ENCODE measurements at places on chromosomes 12 and 14.
A peak's percentile ranks its signal among the peaks of the same experiment; 100 is the strongest.

GRCh38 chr12:94284046-94284445, 135.7 kb downstream of the PLXNC1 start:
- no peak for DNase-seq

GRCh38 chr14:92615451-92615850, 101.9 kb downstream of the RIN3 start:
- DNase-seq: no peak

DNA sequence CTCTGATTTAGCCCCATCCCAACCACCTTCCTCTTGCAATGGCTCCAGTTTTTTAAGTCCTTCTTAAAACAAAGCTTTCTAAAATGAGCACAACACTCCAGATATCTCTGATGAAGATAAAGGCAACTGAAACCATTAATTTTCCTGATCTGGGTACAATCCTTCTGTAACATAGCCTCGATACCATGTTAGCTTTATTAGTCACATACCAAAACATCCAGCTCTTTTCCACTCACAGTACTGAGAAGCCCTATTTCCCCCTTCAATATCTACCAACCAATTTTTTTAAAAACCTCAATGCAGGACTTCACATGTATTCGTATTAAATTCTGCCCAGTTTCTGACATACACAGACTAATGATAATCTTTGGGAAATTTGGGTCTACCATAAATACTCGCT, 105.9 kb downstream of the MED13L start:
- DNase-seq: no peak

- no peak for DNase-seq
These were observed 104.8 kb downstream of the KIF26A start for GRCh38 chr14:104243200-104243599.

- DNase-seq: no peak
These were observed 55.4 kb downstream of the SLCO1B3 start for GRCh38 chr12:20865873-20866272.

DNA sequence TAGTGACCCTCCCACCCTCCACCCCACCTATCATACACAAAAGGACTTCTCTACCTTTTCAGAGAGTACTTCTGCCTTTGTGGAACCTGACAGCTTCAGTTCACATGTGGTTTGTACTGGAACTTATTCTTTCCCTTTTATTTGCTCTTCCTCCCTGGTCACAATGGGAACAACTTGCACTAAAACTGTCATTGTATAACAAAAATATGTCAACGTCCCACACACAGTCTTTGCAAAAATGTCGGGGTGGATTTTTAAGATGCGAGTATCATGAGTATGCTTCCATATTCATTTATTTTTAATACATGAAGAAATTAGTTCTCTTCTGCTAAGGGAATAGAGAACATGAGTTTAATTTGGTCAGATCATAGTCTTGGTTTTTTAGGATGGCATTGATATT, 45.6 kb upstream of the NELL2 start:
- no peak for DNase-seq

GRCh38 chr12:27284751-27285150, 40.7 kb downstream of the STK38L start:
- DNase-seq: no peak

GRCh38 chr14:20383636-20384035, 29.7 kb downstream of the TEP1 start:
- DNase-seq: no peak

GRCh38 chr12:122215771-122216170, 10.1 kb downstream of the DIABLO start:
- DNase-seq: no peak

DNA sequence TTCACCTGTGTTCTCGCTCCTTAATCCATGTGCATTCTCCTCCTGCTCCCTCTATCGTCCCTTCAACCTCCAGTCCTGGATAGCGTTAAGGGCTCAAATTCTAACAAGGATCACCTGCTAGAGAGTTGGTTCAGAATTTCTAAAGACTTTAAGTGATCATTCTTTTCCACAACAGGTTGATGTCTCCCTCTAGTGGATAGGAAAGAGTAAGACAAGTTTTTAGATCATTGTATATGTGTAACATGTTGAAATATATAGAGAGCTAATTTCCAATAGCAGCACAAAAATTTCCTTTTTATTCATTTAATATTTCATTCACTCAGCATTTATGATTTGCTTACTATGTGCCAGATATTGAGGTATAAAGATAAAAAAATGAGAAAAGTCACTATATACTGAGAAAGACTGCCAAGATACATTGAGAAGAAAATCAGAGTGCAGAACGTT, 9.3 kb upstream of the ESR2 start:
- DNase-seq: peak; percentile 42

DNA sequence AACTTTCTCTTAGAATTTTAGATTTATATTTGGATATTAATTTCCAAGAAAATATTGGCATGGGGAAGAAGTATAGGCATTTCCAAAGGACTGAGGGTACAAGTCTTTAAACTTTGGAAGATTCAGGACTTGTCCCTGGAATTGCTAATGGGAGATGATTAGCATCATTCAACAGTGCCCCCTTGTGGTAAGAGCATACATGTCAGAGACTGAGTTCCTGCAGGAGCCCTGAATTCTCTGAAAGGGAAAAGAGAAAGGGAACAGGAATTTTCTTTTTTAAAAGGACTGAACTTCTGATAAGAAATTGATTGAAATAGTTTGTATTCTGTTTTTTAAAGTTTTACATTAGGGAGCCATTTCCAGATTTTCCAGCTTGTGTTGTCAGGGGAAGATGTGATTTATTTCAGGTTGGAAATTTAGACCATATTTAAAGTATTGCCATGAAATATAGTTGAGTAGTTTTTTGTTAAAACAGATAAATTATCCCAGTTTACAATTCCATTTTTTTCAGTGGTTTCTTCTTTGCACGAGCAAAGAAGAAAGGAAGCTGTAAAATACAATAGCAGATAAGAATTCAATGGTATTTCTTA, 44.0 kb upstream of the REP15 start:
- DNase-seq: peak; percentile 58

DNA sequence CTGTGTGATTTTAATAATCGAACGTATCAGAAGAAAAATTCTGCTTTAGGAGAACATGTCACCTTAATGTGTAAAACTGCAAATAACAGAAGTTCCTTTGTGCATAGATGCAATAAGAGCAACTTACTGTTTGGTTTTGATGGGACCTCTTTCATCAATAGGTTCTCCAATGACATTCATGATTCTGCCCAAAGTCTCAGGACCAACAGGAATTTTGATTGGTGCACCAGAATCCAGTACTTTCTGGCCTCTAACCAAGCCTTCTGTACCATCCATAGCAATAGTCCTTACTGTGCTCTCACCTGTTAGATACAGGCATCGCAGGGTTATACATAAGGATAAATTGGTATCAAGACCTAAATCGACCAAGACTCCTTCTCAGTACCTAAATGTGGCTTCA, 1.1 kb downstream of the ATP5F1B start:
- DNase-seq: no peak

- DNase-seq: no peak
These were observed 97.9 kb downstream of the SOX5 start for GRCh38 chr12:23851602-23852001.

DNA sequence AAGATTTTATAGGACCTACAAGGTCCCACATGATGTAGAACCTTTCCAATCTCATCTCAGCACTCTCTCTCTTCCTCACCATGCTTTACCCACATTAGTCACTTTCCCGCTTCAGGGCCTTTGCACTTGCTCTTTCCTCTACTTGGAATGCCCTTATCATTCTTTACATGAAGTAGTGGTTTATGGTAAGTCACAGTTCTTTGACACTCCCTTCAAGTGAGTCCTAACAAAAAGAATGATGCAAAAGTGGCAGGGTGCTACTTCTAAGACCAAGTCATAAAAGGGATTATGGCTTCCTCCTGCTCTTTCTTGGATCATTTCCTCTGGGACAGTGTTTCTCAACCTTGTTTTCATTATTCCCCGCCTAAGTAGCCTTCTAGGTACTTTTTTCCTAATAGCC, 13.1 kb downstream of the TMBIM4 start:
- DNase-seq: no peak

DNA sequence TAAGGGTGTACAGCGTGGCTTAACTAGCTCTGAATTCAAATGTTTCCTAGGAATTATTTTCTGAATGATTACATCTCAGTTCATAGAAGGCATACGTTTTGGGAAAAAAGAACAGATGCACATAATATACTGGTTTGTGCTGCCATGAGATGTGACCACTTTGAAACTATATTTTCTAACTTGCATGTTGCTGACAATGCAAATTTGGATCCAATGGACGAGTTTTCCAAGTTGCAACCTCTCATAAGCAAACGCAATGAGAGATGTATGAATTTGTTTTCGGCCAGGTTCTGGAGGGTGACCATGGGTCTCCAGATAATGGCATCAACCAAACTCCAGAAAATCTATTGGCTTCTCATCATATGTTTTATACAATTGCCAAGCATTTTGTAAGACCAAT, 1445.4 kb downstream of the AACS start:
- no peak for DNase-seq

GRCh38 chr12:120078868-120079267, 37.7 kb downstream of the RAB35 start:
- DNase-seq: no peak

- DNase-seq: no peak
These were observed 34.5 kb downstream of the ERO1A start for GRCh38 chr14:52660832-52661231.

- DNase-seq: no peak
These were observed 262.4 kb downstream of the ZFP36L1 start for GRCh38 chr14:68530443-68530842.

DNA sequence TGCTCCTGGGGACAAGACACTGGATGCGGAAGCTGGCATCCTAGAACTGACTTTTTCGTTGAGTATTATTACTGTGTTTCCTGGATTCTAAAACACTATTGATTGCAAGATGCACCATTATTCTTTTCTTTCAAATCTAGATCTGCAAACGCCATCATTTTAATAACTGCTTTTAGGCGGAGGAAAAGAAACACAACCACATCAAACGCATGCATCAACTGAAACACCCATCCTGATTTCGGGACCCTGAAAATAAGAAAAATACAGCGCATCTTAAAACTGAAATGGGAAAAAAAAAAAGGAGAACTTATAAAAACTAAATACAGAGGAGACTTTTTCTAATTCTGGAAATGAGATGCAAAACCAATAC, 103.7 kb upstream of the MAX start:
- no peak for DNase-seq

- DNase-seq: no peak
These were observed 328 bp downstream of the INTS13 start for GRCh38 chr12:26937443-26937862.

DNA sequence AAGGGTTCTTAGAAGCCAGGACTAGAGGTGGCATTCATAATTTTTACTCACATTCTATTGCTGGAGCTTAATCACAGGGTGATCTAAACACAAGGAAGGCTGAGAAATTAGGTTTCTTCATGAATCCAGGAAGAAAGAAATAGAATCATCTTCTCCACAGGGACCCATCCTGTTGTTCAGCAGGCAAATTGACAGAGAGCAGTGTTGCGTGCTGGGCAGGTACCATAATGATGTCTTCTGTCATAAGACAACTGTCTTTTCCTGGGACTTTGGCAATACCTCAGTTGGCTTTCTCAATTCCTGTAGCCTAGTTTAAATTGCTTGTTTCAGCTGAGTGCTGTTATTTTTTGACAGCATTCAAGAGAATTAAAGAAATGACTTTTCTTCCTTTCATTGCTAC, 468.0 kb upstream of the SYT1 start:
- DNase-seq: no peak

DNA sequence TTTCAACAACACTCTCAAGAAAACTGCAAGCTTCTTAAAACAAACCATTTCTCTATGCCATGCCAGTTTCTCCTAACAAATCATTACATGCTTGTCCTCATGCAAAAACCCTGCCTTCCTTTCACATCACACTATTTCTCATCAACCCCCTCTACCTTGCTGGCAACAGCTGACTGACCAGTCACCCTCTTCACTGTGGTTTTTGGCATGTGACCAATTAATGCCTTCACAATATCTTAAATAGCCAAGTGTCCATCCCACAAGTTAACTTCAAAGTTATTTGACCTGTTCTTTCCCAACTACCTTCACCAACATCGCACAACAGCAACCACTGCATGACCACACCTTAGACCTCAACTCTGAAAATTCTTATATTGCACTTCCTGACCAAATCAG, 159.6 kb downstream of the CEP128 start:
- DNase-seq: no peak

All from fibroblast of skin of left quadriceps (primary cell).